ENCODE measurements at places on chromosomes 5 and 9.

GRCh38 chr9:85339338-85339737 lies 402.4 kb downstream of the AGTPBP1 start:
- no peak for DNase-seq

GRCh38 chr5:139425497-139425896 lies 13.8 kb downstream of the DNAJC18 start:
- DNase-seq: no peak

DNA sequence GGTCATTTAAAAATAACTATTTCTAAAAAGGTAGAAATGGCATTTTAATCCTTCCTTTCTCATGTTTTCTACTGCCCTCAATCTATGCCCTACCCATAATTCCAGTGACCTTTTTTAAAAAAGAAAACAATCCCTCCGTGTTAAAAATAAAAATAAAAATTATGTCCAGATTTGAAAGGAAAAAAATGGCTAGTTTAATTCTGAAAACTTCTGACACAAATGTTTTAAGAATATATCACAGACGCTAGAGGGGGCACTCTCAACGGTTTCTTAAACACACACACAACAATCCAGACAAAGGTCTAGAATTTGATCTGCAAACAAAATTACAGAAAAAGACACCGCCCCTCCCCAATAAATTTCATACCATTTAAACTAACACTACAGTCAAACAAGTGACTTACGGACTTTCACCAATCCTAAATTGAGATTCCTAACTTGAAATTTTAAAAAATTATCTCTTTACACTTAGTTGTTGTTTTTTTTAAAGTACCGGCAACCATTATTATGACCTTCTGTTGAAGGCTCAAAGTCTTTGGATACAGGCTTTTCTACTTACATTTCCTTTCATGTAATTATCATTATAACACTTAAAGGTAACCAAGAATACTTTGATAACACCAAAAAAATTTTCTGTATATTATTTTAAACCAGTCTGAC lies 38.2 kb downstream of the CLINT1 start:
- DNase-seq: no peak

- DNase-seq: no peak
These were observed 86.7 kb downstream of the AUH start for GRCh38 chr9:91274949-91275492.

DNA sequence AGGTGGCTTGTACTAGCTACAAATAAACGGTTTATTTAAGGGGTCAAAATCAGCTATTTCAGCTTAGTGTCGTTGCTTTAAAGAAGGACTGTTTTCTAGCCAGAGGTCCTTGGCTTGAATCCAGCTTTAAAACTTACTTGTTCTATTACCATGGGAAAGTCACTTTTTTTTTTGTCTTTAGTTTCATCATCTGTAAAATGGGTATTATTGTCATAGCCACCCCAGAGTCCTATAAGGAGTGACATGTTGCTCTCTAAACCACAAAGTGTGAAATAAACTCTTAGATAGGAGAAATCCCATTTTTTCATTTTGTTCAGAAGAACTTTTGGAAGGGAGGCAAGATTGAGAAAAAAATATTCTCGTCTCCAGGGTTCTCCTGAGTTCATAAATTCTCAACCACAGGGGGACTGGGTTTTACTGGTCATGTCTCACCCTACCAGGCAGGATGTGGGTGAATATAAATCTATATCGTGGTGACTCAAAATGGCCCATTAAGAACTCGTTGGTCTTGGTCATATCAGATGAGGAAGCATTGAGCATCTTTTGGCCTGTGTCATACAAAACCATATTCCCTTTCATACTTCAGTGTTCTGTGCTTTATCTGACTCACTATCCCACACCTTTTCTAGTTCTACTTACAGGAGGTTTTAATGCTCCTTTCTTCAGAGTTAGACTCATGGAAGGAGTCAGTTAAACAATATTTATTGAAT lies 202.7 kb upstream of the NR3C1 start:
- DNase-seq: no peak

All from cortex of kidney (tissue), 1 donor.